ENCODE measurements at places on chromosomes 12 and 14.

DNA sequence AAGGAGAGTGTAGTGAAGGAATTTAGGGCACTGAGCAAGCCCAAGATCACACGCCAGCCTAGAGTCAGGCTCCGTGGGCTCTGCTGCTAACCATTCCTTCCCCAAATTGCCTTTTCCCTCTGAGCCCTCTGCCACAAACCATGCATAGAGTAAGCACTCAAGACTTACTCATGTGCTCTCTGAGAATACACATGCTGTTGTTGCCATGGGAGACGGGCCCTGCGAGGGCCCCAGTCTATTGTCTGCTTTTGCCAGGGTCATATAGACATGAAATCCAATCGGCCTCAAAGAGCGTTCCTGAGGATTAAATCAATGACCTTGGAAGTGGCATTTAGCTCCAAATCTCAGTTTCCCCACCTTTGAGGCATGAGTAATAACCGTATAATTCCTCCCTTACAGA is 48.7 kb upstream of the WSCD2 start:
- H3K36me3 ChIP-seq, result no peaks in the 10 kb centered on the region
- no peak for DNase-seq
- no peaks in the 10 kb centered on the region for H3K27me3 ChIP-seq
- no peak overlapping the region for H3K27ac ChIP-seq

GRCh38 chr14:56810147-56810719 is at the start of gene OTX2:
TSS of gene OTX2 (minus strand) at chr14:56810479. CDS start at chr14:56805456, 5,023 bp downstream.
- no peak within 1 kb of the TSS for H3K27ac ChIP-seq
- H3K4me1 ChIP-seq, result peaks cover 25% of the 10 kb centered on the region
- H3K4me3 ChIP-seq, result no peak within 1 kb of the TSS
- H3K36me3 ChIP-seq, result no peaks in the 10 kb centered on the region
- peaks cover 59% of the 10 kb centered on the region for H3K27me3 ChIP-seq
- DNase-seq, result no peak

DNA sequence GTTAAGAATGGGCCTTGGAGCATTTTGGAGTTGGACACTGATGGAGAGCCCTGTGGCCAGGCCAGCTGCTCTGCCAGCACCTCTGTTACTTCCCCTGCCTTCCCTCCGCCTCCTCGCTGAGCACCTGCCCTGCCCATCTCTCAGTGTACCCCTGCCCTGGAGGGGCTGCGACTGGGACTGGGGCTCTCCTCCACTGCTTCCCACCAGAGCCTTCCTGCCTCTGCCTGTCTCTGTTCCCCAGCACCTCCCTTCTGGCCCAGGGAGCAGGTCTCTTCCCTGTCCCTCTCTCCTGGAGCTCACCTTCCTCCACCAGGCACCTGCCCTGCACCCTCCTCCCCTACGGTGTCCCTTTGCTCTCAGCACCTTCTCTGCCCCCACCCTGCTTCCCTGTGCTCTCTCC is 62.1 kb downstream of the WDR20 start:
- no peak overlapping the region for H3K4me3 ChIP-seq
- H3K4me1 ChIP-seq, result no peaks in the 10 kb centered on the region
- H3K27ac ChIP-seq, result no peak overlapping the region
- peaks cover 44% of the 10 kb centered on the region for H3K36me3 ChIP-seq
- DNase-seq, result peak; percentile 47

GRCh38 chr12:6193853-6194815 is 6.1 kb upstream of the CD9 start:
- no peak overlapping the region for H3K4me3 ChIP-seq
- no peaks in the 10 kb centered on the region for H3K27me3 ChIP-seq
- no peak for DNase-seq
- no peaks in the 10 kb centered on the region for H3K36me3 ChIP-seq

GRCh38 chr12:116897476-116897875 is 13.3 kb upstream of the FBXW8 start:
- H3K27me3 ChIP-seq, result no peaks in the 10 kb centered on the region
- H3K4me3 ChIP-seq, result no peak overlapping the region

GRCh38 chr14:100972118-100972897 is 68.8 kb upstream of the RTL1 start:
- no peaks in the 10 kb centered on the region for H3K36me3 ChIP-seq
- no peak overlapping the region for H3K4me3 ChIP-seq
- no peak overlapping the region for H3K27ac ChIP-seq
- H3K27me3 ChIP-seq, result no peaks in the 10 kb centered on the region
